ENCODE measurements at places on chromosomes 13 and 19.

DNA sequence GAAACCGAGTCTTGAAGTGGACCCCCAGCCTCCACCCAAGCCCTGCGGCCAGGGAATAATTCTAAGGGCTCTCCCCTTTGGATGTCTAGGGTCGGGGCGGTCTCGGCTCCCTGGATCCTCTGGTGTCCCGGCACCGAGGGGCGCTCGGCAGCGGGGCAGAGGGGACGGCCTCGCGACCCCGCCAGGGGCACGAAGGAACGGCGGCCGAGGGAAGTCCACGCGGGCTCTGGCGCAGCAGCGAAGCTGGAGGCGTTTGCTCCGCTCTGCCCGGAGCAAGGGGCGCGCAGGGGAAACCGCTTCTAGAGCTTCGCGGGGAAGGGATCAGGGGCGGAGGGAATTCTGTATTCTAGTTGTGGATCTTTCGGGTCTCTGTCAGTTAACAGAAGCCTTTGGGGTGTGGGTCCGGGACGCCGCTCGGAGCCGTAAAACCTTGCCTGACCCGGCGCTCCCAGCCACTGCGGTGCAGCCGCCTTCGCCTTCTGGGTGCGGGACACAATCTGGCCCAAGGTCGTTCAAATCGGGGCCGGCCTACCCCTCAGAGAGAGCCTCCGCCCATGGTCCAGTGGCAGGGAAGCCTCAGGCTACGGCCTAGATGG is 118.2 kb downstream of the KCNRG start:
- DNase-seq: no peak

GRCh38 chr19:40214936-40215335 is 3.2 kb downstream of the TTC9B start:
- DNase-seq: no peak

DNA sequence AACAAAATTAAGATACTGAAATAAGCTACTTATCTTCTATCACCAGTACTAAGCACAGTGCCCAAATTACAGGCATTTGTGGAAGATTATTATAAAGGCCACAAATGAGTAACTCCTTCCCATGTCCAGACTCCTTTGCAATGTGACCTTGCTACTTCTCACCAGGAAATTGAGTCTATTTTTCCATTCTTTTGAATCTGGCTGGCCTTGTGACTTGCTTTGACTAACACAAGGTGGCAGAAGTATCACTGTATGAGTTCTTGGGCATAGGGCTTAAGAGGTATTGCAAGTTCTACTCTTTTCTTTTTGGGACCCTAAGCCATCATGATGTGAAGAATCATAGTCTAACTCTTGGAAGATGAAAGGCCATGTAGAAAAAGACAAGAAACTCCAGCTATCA is 49.9 kb downstream of the UGGT2 start:
- no peak for DNase-seq

DNA sequence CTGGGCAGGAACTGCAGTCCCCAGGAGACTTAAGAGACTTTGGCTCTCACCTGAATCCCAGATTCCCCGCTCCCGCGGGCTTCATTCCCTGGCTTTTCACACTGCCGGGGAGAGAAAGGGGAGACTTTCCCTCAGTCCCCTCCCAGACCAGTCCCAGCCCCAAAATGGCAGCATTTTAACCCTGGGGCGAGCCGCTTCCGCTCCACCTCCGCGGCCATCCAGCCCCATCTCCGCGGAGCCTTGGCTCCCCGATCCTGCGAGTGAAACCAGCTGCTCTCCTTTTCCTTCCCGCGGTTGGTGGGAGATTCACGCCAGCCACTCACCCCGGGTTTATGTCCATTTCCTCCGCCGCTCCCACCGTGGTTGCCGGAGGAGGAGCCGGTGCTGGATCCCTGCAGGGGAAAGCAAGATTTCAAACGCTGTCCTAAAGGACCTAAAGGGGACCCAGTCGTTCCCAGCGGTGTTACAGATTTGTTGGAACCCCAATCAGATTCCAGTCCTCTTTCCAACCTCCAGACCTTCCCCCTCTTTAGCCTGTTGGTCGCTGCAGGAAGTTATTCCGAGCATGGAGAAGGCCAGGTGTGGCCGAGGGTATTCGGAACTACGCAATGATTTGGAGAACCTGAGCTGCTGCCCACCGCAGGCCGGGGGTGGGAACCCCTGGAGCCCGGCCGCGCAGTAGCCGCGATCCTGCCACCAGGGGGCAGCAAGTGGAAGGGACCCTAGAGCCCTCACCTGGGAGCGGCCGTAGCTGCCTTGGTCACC is 3.4 kb downstream of the DMKN start:
- DNase-seq: peak; percentile 59

GRCh38 chr13:95301968-95302393 is 730 bp upstream of the ABCC4 start:
- DNase-seq: no peak

DNA sequence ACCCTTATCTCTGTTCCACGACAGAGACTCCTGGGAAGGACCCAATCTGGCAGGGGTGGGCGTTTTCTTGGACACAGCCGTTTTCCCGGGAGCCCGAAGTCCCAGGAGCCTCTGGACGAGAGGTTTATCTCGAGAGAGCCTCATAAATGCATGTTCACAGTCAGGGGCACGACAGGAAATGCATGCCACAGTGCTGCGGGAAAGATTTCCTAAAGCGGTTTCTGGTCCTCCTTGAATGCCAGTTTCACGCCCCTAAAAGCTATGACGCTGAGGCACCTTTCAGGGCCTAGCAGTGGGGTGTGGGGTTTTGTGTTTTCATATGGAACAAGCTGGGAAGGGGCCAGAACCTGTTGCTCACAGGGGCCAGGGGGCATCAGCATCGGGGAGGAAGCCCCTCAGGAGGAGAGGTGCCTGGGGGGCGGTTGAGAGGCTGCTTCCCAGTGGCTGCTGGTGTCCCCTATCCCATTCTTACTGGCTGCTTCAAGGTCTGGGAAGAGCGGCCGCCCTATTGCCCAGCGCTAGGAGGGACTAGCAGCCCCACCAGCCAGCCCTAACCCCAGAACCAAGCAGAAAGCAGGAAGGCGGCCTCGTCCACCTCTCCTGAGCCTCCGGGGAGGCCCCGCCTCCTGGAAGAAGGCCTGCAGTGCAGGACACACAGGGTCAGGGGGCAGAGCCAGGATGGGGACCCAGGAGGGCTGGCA is 157.0 kb downstream of the KDM4B start:
- no peak for DNase-seq

GRCh38 chr13:89763005-89763404 is 1584.5 kb upstream of the MIR17HG start:
- no peak for DNase-seq

Measured in T-helper 2 cell treated with Interferon-gamma antibody and Interleukin-4, amounts not matched to agents 5 μg/mL and 100 μg/mL, for 36 hours (primary cell).